ENCODE measurements at places on chromosomes 13 and 19.

- peak; percentile 54 for ATAC-seq
Measured at GRCh38 chr19:48970923-48971395, 5.8 kb downstream of the FTL start.

- ATAC-seq: no peak
Measured at GRCh38 chr19:39704181-39705044, at the start of gene LGALS14. LGALS14 (plus strand) TSS chr19:39704481; CDS start chr19:39704529, 48 bp downstream.

GRCh38 chr13:64480672-64481071, 2749.5 kb downstream of the PCDH9 start:
- ATAC-seq: no peak

DNA sequence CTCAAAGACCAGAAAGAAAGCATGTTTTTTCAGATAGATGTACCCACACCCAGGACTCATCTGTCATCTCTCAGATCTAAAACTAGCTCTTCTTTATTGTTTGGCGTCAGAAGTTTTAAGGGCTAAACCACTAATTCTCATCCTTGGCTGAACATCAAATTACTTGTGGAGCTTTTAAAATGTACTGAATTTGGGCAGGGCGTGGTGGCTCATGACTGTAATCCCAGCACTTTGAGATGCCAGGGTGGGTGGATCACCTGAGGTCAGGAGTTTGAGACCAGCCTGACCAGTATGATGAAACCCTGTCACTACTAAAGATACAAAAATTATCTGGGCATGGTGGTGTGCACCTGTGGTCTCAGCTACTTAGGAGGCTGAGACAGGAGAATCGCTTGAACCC, 47.4 kb downstream of the RCBTB2 start:
- ATAC-seq: no peak

DNA sequence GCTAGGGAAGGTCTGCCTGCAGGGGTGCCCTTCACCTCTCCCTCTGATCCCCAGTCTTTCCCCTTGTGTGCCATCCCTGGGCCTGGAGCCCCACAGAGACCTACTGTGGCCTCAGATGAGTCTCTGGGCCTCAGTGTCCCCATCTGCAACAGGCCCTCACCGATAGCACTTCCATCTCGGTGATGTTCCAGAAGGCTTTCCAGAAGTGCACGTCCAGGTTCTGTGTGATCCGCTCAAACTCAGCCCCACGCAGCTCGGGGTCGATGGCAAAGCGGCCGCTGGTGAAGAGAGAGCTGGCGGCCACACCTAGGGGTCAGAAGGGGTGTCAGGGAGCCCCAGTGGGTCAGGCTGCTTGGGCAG, 17.7 kb upstream of the CNFN start:
- no peak for ATAC-seq

- peak; percentile 93 for ATAC-seq
Measured at GRCh38 chr13:41694545-41695301, 237.4 kb downstream of the RGCC start.

DNA sequence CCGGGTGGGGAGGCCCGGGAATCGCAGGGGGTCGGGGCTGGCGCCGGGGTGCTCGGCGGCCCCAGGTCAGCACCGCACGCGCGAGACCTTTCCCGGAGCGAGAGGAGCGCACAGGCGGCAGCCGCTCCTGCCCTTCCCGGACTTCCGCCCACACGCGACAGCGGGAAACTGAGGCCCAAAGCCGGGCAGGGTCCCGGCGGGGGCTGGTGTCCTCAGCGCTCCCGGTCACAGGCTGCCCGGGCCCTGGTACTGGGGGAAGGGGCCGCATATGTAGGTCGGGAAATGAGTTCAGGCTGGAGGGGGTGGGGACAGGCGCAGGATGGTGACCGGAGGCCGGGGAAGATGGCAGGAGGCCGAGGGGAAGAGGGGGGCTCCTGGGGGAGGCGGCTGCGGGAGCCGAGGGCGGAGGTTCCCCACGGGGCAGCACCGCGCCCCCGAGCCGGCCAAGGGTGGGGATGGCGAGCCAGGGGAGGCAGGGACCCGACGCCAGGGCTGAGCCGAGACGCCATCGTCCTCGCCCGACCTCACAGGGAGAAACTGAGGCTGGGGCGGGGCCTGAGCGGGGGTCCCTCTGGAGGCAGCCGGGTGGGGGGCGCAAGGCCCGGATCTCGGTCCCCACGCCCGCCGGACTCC, 662 bp downstream of the CBARP start:
- no peak for ATAC-seq

DNA sequence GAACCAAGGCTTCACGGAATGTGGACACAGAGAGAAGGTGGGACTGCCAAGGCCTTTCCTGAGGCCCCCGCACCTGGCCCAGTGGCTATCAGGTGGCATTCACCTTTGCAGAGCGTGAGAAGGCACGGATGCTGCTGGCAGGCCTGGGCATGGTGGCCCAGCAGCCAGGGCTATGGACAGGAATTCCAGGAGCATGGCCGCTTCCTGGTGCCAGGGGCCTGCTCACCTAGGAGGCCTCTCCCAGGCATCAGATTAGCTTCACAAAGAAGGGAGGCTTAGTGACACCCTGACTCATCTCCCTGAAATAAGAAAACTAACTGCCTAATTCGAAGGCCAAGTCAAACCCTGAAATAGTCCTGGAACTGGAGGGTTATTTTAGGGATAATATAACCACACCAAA, 155.8 kb downstream of the TEX29 start:
- ATAC-seq: no peak

GRCh38 chr13:23350009-23350408, 83.5 kb downstream of the SACS start:
- ATAC-seq: no peak

GRCh38 chr13:74090397-74090796, 43.8 kb downstream of the KLF12 start:
- ATAC-seq: no peak

- ATAC-seq: no peak
Measured at GRCh38 chr13:62387647-62388046, 972.0 kb upstream of the PCDH20 start.

GRCh38 chr19:47447470-47448359, 24.0 kb downstream of the SLC8A2 start:
- ATAC-seq: peak; percentile 39

- no peak for ATAC-seq
Measured at GRCh38 chr13:80082396-80083080, 258.4 kb downstream of the SPRY2 start.

DNA sequence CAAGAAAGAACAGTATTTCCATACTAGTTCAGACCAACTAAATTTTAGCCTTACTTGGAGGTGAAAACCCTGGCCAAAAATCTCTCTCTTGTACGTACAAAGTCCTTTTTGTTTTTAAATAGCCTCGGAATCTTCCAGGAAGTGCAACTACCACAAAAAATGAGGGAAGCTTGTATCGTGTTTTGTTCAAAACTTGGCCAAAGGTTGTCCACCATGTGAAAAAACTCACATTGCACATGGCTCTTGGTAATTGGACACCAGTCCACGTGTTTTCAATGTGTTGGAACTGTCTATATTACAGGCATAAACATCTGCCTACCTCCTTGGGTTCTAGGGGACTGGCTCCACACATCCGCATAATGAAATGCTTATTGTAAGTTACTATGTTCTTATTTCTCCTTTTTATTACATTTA, 15.2 kb upstream of the STRN4 start:
- no peak for ATAC-seq

DNA sequence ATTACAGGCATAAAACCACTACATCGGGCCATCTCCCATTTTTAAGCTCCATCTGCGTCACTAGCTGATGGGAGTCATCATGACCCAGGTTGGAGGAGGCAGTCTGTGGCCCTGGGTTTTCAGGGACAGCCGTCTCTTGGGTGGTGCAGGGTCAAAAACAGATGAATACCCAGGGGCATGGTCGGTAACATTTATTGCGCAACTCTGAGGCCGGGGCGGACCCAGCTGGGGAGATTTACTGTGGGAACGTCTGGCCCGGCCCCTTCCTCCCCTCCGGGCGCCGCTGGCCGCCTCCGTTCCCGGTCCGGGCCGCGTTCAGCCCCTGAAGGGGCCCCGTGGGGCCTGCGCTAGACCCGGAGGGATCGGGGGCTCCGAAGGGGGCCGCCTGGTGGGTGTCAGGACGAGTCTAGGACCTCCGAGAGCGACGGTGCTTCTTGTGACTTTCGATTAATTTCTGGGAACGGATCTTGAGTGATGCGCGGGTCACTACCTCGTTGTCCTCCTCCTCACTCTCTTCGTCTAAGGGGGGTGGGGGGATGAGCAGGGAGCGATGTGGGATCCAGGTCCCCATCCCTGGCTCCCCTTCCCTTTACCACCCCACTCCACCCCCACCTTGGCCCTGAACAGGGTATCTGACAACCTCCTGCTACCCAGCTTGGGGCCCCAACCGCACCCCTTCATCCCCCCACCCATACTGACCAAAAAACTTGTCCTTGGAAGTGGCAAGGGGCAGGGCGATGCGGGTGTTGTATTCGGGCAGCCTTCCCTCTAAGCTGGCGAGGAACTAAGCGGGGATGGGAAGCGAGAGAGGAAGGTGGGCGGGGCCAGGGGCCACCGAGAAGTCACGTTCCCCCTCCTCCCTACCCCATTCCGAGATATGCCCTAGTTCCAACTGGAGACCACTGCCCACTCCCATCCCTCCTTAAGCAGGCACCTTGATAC, 1.6 kb upstream of the RGL3 start:
- ATAC-seq: peak; percentile 57

DNA sequence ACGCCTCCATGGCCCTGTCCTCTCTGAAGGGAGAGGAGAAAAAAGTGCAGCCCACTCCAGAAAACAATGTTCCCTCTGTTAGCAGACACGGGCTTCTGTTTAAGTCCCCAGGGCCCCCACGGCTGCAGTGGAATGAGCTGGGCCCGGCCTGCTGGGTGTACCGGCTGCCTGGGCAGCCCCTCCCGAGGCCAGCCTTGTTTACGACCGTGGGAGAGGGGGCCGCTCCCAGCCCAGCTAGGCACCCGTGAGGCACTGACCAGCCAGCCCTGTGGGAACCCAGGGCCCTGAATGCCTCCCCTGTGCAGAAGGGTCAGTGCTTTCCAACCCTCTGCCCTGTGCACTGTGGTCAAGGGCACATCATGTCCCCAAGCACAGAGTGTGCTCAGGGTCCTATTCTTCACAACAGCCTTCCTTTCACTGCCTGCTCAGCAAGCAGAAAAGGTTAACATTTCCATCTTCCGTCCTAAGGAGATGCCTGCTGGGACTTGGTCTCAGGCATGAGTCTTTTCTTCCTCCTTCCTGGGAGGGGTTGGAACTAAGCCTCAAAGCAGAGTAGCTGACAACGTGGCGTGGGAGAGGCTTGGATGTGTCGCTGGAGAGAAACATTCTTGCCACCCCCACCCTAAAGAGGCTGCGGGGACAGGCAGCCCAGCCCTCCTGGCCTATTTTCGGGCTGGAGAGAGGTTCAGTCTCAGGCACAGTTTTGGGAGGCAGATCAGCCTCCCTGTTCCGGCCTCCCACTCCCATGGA, 90.1 kb downstream of the RGCC start:
- ATAC-seq: peak; percentile 74

DNA sequence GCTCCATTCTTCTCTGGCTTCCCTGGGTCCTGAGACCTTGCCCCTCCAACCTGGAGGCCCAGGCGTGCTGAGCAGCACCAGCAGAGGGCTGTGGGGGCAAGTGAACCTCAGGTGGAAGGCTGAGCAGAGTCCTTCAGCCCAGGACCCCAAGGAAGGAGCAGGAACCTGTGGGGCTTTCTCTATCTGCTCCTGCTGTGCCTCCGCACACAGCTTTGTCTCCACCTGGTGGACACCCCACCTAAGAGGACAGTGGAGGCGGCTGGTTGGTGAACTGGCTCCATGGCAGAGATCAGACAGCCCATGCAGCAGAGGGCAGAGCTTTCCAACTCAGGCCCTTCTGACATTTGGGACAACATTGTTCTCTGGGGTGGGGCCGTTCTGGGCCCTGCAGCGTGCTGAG, 19.7 kb downstream of the ZFR2 start:
- ATAC-seq: no peak

GRCh38 chr13:111219280-111219679, 101.2 kb upstream of the TEX29 start:
- ATAC-seq: peak; percentile 66

GRCh38 chr13:107231944-107232343, 664.0 kb upstream of the ARGLU1 start:
- ATAC-seq: no peak

- ATAC-seq: peak; percentile 23
Measured at GRCh38 chr19:51784109-51784785, 10.7 kb upstream of the FPR3 start.

GRCh38 chr19:41000310-41000737, 9.2 kb downstream of the CYP2B6 start:
- no peak for ATAC-seq

DNA sequence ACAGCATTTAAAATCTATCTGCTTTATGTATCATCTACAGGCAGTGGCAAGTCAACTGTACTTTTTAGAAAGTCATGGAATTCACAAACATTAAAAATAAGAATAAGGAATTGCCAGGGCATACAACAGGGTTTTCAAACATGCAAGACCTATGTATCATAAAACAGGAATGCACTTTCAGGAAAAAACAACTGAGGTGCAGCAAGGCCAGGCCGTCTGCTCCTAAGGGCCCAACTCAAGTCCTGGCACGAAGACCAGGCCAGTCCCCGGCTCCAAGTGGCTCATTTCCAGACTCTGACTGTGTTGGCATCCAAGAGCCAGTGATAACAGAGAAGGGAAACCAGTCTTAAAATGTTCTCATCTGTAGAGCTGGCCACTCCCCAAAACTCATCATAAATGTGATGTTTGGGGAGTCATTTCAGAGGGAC, 7.1 kb downstream of the RFX2 start:
- ATAC-seq: peak; percentile 80

DNA sequence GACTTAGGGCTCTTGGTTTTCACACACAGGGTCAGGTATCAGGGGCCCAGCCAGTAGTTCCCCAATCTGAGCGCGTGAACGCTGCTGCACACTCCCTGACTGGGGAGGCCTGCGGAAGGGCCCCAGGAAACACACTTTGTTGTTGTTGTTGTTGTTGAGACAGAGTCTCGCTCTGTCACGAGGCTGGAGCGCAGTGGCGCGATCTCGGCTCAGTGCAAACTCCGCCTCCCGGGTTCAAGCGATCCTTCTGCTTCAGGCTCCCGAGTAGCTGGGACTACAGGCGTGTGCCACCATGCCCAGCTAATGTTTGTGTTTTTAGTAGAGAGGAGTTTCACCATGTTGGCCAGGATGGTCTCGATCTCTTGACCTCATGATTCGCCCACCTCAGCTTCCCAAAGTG, 190.4 kb upstream of the GPR12 start:
- no peak for ATAC-seq

- ATAC-seq: no peak
Measured at GRCh38 chr19:41341669-41342490, 11.8 kb downstream of the TGFB1 start.

DNA sequence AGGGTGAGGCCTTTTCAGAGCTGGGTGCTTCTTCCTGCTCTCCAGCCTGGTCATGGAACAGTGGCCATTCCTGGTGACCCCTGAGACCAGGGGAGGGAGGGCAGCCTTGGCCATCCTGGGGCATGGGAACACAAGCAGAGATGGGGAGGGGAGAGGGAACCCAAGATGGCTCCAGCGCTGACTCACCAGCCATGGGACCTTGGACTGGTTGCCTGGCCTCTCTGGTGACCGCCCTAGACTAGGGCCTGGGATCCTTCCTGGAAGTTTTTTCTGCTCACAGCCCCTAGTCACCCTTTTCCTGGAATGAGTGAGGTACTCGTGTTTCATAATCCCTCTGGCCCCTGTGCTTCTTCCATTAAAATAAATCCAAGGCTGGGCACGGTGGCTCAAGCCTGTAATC, 3.3 kb upstream of the OPA3 start:
- no peak for ATAC-seq
